ENCODE measurements at places on chromosomes 16 and 17.

DNA sequence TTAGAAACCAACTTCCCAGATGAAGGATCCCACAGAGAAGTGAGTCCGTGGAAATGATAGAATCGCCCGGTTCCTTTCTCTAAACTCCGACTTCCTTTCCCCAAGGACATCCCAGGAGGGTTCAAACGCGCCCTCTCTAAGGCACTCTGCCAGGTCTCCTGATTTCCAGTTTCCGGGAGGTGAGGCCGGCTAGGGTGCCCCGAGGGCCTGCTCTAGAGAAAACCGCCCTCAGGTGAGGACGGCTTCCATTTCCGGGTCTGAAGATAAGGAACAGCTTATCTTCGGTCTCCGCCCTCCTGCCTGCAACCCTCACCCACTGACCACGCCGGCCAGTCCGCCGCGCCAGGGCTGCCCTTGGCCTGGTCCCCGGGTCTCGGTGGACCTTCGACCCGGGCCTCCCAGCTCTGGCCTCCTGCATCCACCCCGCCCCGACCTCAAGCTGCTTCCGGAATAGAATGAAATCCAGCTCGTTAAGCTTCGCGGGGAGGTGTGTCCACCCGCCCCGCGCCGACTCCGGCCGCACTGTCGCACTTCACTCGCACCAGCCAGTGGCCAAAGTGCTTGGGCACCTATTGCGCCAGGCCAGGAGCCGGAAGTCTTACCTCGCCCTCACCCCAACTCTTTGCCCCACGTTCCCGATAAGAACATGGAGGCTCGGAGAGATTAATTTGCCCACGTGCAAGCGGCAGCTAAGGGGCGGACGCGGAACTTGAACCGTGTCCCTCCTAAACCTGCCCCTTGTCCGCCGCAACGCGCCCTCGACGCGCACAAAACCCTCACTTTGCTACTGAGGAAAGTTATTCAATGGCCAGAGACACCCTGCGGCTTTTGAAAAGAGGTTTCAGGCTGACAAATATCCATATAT lies 836 bp upstream of the MMP15 start:
- DNase-seq, result no peak

GRCh38 chr17:69326377-69327059 lies 415 bp downstream of the ABCA5 start:
- peak; percentile 26 for DNase-seq

DNA sequence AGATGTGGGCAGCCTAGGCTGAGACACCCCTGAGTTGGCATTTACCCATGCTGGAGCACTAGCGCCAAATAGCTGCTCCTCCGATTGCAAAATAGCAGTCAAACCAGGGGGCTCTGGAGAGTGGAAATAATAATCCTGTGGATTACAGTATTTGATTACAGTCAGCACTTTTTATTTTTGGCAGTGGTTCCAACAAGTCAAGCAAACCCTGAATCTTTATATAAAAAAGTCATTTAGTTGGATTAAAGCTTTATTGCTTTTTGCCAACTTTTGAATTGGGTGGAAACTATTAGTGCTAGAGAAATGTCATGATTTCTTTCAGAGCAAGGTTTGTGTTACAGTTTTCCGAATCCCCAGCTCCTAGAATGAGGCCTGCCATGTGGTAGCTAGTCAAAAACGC lies 99.3 kb upstream of the FAM20A start:
- DNase-seq, result no peak

DNA sequence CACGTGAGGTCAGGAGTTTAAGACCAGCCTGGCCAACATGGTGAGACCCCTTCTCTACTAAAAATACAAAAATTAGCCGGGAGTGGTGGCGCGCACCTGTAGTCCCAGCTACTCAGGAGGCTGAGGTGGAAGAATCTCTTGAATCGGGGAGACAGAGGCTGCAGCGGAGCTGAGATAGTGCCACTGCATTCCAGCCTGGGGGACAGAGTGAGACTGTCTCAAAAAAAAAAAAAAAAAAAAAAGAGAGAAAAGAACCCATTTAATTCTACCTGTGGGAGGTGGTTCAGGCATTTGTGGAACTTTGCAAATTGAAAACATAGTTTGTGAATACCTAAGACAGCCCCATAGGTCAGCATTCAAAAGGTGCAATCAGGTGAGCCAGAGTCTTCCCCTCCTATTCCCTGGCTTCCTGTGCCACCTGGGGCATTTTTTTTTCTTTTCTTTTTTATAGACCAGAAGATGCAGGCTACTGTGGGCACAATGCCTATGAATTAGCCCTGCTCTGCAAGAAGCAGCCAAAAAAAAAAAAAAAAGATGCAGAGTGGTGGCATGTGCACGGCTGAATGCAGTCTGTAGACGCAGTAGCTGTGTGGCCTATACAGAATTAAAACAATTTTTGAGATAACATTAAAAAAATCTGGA lies 9.1 kb upstream of the SOCS3 start:
- no peak for DNase-seq

DNA sequence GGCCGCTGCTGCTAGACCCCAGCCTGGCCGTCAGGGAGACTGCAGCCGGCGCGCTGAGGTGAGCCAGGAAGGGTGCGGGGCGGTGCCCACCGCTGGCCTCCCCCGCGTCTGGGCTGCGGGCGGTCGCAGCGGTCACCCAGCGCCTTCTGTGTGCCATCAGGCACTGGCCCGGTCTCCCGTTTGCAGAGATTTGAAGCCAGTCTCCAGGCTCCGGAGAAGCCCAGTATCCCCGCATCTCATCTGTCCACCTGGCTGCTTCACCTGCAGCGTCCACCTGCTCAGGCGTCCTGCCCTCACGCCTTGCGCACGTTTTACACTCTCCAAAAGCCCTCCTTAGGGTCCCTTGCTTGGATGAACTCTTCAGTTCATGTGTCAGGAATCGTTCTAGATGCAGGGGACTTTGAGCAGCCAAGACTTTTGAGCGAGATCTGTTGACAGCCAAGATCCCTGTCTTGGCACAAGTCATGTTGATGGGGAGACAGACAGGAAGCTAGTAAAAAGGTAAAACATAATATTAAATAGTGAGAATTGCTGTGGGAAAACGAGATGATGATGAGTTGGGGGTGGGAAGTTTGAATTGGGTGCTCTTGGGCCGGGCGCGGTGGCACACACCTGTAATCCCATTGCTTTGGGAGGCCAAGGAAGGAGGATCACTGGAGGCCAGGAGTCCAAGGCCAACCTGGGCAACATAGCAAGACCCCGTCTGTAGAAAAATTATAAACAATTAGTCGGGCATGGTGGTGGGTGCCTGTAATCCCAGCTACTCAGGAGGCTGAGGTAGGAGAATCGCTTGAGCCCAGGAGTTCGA lies 916 bp downstream of the HEATR3 start:
- no peak for DNase-seq

GRCh38 chr17:73952480-73953205 lies 250.8 kb upstream of the RPL38 start:
- no peak for DNase-seq

- DNase-seq, result no peak
Observed at GRCh38 chr17:32388613-32389459, 38.9 kb downstream of the ZNF207 start.

- DNase-seq, result no peak
Observed at GRCh38 chr17:19295473-19296135, 58.4 kb downstream of the EPN2 start.

DNA sequence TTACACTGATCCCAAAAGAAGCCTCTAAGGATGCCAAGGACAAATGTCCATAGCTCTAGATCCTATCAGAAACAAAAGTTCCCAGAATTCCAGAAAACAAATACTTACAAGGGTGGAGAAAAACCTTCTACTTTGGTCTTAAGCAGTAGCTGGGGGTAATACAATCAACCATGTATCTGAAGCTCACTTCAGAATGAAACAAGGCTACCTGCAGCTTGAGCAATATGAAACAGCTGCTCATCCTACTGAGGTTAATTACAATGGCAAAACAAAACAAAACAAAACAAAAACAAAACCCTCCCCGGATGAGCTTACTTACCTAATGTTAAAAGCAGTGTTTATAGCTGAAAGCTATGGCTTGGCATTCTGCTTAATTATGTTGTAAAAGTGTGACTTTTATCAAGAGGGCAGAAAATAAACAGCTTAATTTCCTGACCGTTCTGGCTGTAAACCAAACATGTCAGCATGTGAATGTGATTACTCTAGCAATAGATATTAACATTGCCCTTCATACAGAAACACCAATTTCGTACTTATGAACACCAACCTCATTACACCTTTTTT lies 10.5 kb downstream of the PDZD9 start:
- no peak for DNase-seq

GRCh38 chr16:89187032-89187769 lies 13.1 kb downstream of the SLC22A31 start:
- no peak for DNase-seq

- DNase-seq, result no peak
Observed at GRCh38 chr17:82690786-82691489, 7.6 kb downstream of the RAB40B start.

DNA sequence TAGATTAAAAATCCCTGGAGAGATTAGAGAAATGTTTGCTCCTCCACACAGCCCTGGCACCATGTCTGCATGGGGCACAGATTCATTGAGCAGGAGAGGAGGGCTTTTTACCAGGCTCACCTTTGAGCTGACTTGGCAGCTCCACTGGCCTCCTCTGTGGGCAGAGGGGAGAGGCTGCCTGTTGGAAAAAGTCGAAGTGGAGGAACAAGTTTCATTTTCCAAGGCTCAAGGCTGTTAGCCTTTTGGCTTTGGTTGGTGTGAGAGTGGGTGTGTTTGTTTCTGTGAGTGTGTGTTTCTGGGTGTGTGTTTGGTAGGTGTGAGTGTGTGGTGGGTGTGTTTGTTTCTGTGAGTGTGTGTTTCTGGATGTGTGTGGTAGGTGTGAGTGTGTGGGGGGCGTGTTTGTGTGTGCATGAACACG lies 5.6 kb downstream of the TMEM238L start:
- DNase-seq, result no peak

- DNase-seq, result peak; percentile 38
Observed at GRCh38 chr16:85652431-85653221, 36.1 kb downstream of the GINS2 start.

- peak; percentile 13 for DNase-seq
Observed at GRCh38 chr16:82156761-82157533, 13.1 kb downstream of the MPHOSPH6 start.

- peak; percentile 31 for DNase-seq
Observed at GRCh38 chr16:74226338-74226954, 70.2 kb upstream of the PSMD7 start.

- DNase-seq, result peak; percentile 68
Observed at GRCh38 chr17:29568331-29569244, at the start of gene TP53I13. Gene TP53I13 (plus strand): TSS chr17:29568701. CDS start chr17:29568759, 58 bp downstream.

DNA sequence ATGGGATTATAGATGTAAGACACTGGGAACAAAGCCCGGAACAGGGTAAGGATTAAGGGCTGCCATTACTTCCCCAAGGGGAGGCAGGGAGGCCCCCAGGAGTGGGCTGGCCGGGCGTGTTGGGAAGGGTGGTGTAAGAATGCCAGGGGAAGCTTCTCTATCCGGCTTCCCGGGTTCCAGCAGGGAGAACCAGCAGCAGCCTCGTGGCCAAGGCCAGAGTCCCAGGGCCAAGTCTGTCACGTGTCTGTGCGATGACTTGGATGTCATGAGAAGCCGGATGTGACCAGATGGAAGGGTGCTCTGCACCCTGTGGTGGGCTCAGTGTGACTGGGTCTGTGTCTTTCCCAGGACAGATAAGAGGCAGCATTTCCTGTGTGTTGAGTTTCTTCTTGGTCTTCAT lies 52.1 kb downstream of the SCNN1B start:
- no peak for DNase-seq

All from IMR-90 (cell line).